HCT116 (cell line): ENCODE measurements at places on chromosomes 5 and 9.

DNA sequence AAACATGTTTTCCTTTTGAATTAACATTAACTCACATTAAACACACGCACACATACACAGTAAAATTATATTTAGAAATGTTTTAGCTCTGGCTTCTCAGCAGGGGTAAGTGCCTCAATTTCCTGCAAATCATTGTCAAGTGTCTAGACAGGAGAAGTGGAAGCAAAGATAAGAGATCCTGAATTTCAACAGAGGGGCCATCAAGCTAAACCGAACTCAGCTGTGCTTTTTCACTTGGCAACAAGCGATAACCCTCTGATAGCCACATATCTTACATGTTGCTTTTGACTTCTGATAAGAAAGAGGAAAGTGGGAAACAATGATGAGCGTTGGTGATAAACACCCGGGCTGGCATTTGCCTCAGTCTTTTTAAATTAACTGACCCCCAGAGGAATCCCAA is 79.7 kb upstream of the SPDL1 start:
- no peak for DNase-seq

- DNase-seq = no peak
Observed at GRCh38 chr9:4839470-4839912, 46.7 kb downstream of the RCL1 start.

DNA sequence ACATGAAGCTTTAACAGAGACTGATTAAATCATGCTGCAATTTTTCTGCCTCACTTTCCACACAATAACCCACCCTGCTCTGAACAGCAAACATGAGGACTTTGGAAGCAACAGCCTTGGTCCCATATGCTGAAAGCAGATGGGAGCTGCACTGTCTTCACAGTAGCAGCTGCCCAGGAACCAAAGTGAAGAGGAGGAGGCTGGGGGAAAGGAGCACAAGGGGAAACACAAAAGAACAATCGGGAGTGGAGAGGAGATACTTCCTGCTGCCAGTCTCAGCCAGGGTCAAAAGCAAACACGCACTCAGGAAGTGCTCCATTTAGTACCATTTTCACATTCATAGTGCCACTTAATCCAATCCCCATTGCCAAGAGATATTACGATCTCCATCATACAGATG is 183.3 kb upstream of the PUM3 start:
- no peak for DNase-seq

GRCh38 chr9:113950195-113951031 is 74.3 kb downstream of the ZNF618 start:
- DNase-seq = no peak

- no peak for DNase-seq
Observed at GRCh38 chr5:118440496-118440895, 547.9 kb downstream of the DTWD2 start.

- no peak for DNase-seq
Observed at GRCh38 chr5:100424787-100425186, 110.4 kb upstream of the FAM174A start.

DNA sequence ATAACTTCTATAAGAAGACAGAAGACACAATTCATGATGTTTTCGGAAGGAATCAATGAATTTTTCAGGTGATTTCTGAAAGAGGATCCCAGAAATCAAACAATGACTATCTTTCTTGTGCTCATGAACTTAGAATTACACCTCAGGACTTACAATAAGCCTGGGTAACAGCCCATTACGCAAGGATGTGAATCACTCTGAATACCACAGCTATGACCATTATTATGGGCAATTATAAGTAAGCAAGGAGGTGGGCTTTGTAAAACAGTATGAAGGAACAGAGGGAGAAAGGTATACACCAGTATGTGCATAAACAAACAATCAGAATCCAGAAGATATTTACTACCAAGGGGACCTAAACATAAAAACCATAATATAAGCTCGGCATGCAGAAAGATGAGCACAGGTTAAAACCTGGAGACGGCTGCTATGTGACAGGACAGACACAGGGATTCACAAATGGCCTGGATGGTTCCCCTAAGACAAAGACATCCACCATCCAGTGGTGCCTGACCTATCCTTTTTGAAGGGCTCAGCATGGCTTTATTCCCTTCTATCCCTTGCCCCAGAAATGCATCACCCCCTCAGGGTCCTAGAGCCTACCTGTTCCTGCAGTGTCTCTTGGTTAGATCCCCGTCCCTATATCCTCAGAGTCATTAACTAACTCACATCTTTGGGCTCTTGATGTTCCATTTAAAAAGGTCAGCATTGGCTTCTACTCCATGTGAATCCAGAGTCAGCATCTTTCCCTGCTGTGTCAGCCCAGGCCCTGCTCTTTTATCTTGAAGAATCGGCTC is 21.8 kb upstream of the PPP2CA start:
- DNase-seq = peak; percentile 54

GRCh38 chr5:63145167-63145566 is 566.5 kb downstream of the LRRC70 start:
- no peak for DNase-seq

- DNase-seq = no peak
Observed at GRCh38 chr9:2032234-2032633, 17.1 kb downstream of the SMARCA2 start.

DNA sequence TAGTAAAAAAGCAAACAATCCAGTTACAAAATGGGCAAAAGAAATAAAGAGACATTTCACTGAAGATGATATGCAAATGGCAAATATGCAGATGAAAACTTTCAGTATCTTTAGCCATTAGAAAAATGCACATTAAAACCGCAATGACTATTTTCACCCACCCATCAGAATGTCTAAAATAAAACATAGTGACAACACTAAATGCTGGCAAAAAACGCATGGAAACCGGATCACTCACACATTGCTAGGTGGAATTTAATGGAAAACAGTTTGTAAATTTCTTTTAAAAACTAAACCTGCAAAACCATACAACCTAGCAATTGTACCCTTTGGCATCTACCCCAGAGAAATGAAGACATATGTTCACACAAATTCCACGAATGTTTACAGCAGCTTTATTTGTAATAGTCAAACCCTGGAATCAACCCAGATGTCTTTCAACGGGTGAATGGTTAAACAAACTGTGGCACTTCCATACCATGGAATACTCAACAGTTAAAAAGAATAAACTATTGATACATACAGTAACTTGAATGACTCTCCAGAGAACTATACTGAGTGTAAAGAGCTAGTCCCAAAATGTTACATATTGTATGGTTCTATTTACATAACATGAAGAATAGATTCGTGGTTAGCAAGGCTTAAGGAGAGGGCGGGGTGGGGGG is 17.2 kb upstream of the PAM start:
- no peak for DNase-seq

DNA sequence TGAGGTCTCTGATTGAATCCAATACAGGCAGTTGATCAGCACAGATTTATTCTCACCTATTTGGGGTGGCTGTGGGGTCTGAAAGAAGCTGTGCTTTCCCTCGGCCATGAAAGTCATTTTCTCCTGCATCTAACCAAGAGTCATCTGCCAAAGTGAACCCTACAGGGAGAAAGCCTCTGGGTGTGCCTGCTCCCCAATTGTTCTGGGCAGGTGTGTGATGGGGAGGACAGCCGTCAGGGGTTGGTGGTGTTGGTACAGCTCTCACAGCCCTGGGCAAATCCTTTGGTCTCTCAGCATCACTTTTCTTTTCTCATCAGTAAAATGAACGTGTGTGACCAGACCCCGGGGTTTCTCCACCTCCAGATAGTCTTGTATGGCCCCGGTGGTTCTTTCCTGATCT is 2.5 kb downstream of the PHF2 start:
- no peak for DNase-seq

- no peak for DNase-seq
Observed at GRCh38 chr9:34069831-34070230, 21.1 kb upstream of the UBAP2 start.

GRCh38 chr9:91725651-91726050 is 224.4 kb downstream of the ROR2 start:
- DNase-seq = no peak

DNA sequence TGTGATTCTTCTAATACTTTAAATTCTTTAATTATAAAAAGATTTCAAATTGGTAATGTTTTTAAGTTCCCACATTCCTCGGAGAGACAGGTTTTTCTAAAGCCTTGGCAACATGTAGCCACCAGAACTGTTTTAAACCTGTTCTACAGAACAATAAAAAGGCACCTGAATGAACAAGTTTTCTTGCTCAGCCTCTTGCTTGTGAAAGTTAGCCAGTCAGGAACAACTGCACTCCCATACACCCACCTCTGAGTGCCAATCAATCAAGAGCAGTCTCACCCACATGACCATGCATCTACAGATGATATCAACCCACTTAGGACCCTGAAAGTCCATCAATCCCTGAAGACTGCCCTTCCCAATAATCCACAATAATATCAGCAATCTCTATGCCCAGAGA is 62.3 kb downstream of the AP3B1 start:
- no peak for DNase-seq

DNA sequence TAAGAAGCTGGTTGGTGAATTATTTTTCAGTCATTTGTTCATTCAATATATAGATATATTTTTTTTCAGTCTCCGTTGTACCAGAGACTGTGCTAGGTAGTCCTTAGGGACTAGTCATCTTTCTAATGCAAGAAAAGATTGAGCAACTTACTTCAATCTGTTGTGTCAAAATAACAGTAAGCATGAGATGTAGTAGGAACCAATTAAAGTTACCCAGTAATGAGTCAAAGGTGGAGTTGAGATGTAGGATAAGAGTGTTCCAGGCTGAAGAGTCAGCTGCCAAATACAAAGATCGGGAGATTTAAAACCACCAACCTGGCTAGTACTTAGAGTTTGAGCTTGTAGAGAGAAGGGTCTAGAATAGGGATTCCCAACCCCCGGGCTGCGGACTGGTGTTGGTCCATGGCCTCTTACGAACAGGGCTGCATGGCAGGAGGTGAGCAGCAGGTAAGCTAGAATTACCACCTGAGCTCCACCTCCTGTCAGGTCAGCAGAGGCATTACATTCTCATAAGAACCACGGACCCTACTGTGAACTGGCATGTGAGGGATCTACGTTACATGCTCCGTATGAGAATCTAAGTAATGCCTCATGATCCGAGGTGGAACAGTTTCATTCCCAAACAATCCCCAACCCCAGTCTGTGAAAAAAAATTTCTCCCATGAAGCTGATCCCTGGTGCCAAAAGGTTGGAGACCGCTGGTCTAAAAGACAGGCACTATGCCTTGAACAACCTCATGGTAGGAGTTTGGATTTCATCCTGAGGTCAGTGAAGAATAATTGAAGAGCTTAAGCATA is 1241.5 kb upstream of the WWC1 start:
- DNase-seq = no peak

DNA sequence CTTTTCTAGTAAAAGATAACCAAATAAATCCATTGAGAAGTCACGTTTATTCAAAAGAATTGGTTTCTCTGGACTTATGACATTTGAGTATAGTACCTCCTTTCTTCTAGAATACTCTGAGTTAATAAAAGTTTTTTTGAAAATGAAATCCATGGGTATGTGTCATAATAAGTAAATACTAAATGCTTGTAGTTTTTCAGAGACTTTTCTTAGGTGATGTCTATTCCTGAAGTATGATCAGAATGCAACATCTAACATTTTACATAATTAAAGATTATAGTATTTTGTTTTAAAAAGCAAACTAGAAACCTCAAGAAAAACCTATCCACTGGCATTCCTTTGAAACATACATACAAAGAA is 63.2 kb downstream of the NFIB start:
- no peak for DNase-seq

DNA sequence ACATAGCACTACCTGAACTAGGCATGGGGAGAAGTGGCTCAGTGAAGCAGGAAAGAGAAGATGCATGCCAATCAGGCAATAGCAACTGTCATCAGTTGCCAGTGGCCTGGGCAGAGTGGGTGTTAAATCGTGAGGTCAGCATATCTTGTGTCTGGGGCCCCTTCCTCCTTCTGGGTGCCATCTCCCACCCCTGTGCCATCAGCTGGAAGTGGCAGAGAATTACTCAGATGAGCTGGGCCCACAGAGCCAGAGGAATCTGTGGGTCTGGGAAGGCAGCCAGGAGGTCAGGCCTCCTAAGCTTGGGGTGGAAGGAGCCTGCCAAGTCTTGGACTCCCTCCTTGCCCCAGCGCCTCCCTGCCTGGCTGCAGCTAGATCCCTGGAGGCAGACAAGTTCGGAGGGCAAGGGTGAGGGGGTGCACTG is 66.5 kb downstream of the GALNT12 start:
- no peak for DNase-seq

GRCh38 chr5:179862891-179863290 is 4.3 kb upstream of the MRNIP start:
- no peak for DNase-seq

- no peak for DNase-seq
Observed at GRCh38 chr5:58582019-58582802, 664 bp upstream of the RAB3C start.

GRCh38 chr5:66596636-66597182 is 516 bp downstream of the MAST4 start:
- DNase-seq = no peak

DNA sequence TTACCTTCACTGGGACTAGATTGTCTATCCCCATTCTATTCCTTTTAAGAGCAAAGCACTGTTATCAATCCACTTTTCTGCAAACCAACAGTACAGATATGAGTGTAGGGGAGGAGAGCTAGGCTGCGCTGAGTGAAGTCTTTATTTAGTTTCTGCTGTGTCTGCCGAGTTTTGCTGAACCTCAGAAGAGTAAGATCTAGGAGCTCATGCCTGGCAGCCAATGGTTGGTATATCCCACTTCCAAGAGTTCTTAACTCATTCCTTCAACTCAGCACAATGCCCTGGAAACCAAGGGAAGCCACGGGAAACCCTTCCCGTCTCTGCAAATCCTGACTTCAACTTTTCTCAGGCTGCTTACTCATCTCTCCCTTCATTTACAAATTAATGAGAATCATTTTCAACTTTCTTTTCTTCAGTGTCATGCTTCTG is 58.0 kb upstream of the JAK2 start:
- no peak for DNase-seq

DNA sequence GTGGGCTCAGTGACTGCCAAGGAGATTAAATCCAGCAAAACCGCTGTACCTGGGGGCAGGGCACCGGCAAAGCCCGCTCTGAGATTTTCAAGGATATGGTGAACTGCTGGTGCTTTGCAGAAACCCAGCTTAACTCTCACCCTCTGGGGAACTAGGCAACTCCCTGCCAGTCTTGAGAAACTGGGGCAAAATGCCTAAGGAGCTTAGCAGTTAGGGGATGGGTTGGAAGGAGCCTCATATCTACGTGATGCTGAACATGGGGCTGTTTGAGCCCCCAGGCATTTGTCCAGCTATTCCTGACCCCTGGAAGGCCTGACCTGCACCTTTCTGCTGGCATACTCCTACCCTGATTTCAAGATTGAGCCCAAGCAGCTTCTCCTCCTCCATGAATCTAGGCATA is 108.6 kb upstream of the TBC1D2 start:
- no peak for DNase-seq
